ENCODE measurements at places on chromosomes 13 and 19.
A peak's percentile ranks its signal among the peaks of the same experiment; 100 is the strongest.

DNA sequence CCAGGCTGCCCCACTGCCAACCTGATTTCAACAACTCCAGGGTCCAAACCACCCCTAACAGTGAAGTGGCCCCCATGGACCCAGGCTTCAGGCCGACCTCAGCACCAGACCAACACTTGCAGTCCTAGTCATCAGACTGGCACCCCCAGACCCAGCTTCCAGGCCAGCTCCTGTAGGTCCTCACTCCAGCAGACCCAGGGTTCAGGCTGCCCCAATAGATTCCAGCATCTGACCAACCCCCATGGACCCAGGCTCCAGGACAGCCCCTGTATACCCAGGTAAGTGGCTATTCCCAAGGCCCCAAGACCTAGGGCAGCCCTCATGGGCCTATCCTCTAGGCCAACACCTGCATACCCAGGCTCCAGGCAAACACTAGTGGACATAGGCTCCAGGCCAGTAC is 193.8 kb upstream of the OBI1 start:
- DNase-seq: no peak

- DNase-seq: no peak
These were observed 85.6 kb downstream of the COL4A2 start for GRCh38 chr13:110392510-110393240.

DNA sequence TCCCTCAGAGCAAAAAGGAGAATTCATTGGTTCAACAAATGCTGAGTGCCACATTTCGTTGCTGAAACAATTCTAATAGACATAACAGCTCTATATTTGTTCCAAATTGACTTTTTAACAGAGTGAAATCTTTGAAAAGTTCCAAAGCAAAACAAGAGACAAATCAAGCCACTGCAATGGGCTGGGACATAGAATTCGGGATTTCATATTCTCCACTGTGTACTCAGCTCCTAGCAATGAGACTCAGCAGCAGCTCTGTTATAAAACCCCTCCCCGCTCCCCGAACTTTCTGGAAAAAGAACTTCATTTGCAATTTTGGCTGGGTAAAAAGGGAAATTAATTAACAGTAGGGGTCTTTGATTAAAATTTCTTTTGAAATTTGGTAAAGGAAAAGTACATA is 11.3 kb downstream of the RFX2 start:
- DNase-seq: no peak

- DNase-seq: no peak
These were observed 311.6 kb downstream of the ENOX1 start for GRCh38 chr13:43475140-43475539.

- no peak for DNase-seq
These were observed 8.2 kb downstream of the SERTM1 start for GRCh38 chr13:36681894-36682624.

GRCh38 chr13:111486331-111486730 is 165.9 kb downstream of the TEX29 start:
- DNase-seq: no peak

DNA sequence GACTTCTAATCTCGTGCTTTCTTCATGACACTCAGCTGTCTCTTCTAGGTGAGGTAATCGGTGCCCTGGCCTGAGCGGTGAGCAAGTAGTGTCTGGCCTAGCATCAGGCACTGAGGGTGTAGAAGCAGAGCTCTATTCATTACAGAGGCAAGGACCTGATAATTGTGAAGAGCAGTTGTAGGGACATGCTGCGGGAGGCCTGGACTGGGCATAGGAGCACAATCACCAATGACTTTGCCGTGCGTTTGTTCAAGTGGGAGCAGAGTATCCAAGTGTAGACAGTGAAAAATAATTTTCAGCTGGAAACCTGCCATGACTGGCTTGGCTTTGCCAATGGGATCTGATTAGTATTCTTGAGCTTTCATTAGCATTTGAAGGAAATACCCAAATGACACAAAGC is 32.1 kb upstream of the DCLK1 start:
- DNase-seq: peak; percentile 51

DNA sequence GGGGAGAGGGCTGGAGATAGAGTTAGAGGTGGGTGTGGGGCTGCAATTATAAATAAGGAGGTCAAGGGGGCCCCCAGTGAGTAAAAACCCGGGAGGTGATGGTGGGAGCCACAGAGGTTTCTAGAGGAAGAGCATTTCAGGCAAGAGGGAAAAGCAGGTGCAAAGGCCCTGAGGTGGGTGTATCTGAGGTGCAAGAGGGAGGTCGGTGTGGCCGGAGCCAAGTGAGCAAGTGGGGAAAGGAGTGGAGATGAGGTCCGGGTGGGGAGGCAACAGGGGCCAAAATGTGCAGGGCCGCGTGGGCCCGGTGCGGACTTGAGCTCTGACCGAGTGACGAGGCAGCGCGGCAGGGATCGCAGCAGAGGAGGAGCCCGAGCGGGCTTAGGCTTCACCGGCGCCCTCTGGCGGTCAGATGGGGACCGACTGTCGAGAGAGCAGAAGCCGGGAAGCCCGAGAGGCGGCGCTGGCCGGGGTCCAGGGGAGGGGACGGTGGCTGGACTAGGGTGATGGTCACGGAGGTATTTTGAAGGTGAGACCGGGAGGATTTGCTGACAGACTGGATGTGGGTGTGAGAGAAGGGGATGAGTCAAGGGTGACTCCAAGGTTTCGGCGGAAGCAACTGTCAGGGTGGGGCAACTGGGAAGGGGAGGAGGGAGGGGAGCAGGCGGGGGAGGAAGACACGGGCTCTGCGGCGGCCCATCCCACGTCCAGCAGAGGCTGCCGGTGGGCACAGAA is 17.7 kb upstream of the SPACA4 start:
- peak; percentile 84 for DNase-seq

DNA sequence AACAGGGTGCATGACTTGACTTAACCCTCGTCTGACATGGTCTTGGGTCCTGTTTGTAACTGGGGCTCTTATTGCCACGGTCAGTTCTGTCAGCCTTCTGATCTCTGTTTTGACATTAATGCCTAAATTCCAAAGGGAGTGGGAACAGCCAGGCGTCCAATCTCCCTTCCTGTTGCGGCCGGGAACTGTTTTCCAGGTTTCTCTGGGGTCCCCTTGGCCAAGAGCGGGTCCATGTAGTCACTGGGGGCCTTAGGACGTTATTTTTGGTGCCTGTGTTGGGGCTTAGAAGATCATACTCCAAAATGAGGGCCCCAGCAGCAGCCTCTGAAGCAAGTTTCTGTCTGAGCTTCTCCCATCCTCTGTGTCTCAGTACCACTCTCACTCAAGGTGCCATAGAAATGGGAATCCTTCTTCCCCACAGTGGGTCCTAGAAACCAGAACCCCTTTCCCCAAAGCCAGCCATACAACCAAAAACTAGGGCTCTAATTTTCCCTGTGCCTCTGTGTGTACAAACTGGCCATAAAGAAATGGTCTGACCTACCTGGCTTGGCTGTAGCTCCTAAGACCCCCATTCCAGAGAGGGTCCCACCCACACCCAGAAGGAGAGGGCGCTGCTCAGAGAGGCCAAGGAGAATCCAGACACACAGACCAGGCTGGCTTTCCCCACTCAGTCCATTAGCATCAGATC is 50.4 kb downstream of the C13orf46 start:
- no peak for DNase-seq

GRCh38 chr19:50876456-50876855 is 3.2 kb downstream of the KLK2 start:
- no peak for DNase-seq

- DNase-seq: no peak
These were observed 11.1 kb downstream of the ZC3H13 start for GRCh38 chr13:46041419-46041839.

- no peak for DNase-seq
These were observed 2.5 kb upstream of the PLEKHF1 start for GRCh38 chr19:29662604-29663404.

- DNase-seq: peak; percentile 56
These were observed 42.2 kb downstream of the COL4A2 start for GRCh38 chr13:110349239-110349638.

GRCh38 chr13:112445411-112446271 is 69.5 kb downstream of the SPACA7 start:
- DNase-seq: no peak

GRCh38 chr13:102626928-102627327 is 30.1 kb downstream of the TPP2 start:
- no peak for DNase-seq

DNA sequence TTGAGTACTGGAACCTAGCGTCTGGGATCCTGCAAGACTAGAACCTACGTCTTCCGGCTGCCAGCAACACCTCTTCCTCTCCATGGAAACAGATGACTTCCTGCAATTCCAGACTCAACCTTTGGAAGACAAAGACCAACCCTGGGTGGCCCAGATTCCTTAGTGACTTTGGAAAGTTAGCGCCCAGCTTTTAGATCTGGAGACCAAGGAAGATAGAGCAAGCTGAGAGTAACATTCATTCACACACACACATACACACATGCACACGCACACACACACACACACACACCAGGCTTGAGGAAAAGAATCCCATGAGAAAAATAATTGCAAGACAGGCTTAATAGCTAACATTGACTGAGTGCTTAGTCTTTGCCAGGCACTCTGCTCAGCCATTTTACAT is 788.9 kb downstream of the UQCRFS1 start:
- DNase-seq: no peak

- no peak for DNase-seq
These were observed 1.3 kb downstream of the ARHGAP45 start for GRCh38 chr19:1068009-1069001.

DNA sequence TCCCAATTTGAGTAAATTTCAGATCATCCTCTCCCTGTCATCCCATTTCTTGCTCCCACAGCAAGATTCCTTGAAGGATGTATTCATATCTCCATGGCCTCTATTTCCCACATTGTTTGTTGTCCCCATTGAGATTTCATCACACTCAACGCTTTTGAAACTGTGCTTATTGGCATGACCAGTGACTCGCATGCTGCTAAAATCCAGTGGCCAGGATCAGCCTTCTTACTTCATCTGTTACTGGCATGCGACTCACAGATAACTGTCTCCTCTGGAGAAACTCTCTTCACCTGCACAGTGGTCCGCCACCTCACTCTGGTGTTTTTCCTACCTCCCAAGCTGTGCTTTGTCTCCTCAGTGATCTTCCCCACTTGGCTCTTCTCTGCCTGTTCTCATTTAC is 95.8 kb downstream of the WASF3 start:
- no peak for DNase-seq

- DNase-seq: no peak
These were observed 78.0 kb upstream of the GPR183 start for GRCh38 chr13:99385161-99385560.

GRCh38 chr13:92941167-92941566 is 285.4 kb upstream of the GPC6 start:
- no peak for DNase-seq

DNA sequence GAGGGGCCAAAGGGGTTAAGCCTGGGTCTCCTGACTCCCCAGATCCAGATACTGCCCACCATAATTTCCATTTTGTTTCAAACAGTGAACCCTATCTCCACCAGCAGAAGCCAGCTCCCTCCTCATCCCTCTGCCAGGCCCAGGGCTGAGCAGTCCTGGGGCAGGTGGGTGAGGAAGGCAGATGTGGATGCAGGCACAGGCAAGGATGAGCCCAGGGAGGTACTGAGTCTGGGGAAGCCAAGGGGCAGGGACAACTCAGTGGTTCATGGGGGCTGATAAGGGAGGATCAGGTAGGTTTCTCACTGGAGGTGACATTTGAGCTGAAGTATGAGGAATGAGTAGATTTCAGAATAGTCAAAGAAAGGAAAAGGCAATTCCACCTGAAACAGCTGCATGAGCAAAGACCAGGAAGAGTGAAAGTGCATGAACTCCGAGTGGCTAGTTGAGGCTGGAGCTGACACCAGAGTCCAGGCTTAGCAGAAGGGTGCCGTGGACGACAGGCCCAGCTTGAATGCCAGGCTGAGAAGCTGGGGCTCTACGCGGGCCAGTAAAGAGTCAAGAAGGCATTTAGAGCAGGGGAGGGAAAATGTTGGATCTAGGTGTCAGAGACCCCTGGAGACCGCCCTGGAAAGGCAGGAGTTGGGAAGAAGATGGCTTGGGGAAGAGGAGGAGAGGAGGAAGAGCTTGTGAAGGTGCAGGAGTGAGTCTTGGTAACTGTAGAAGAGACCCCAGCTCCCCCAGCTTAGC is 10.3 kb downstream of the CIC start:
- no peak for DNase-seq

GRCh38 chr19:45560686-45561085 is 23.9 kb downstream of the OPA3 start:
- DNase-seq: no peak

DNA sequence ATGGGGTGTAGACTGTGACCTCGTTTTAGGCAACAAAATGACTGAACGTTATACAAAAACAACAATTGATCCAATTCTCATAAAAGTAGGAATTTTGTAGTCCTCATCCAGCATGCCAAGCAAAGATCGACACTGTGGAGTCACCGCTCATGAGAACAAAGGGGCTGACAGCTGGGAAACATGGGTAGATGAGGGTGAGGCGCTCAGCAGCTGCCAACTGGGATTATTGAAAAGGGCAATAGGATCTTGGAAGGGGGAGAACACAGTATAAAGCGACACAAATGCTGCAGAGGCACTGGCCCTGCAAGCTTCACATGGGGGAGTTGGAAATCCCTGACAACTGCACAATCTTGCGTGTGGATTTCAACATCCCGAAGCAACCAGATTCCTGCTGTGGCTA is 5.4 kb upstream of the ZNF765 start:
- no peak for DNase-seq

GRCh38 chr13:90615236-90615635 is 732.3 kb upstream of the MIR17HG start:
- DNase-seq: no peak

DNA sequence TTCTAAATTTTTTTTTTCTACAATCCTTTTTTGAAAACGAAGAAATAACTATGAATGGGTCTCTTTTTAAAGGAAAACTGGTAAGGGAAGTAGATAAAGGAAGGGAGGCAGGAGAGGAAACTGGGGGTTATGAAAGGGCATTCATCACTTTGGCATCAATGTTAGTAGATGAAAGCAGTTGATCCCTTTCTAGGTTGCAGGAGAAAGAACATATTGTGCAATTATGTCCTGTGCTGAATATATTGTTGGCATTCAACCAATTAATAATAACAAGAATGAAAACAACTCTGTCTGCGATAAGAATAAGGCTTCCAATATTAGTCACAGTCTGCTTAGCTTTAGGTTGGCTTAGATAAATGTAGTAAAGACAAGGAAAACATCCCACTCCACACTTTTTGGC is 796.8 kb upstream of the KLHL1 start:
- no peak for DNase-seq

DNA sequence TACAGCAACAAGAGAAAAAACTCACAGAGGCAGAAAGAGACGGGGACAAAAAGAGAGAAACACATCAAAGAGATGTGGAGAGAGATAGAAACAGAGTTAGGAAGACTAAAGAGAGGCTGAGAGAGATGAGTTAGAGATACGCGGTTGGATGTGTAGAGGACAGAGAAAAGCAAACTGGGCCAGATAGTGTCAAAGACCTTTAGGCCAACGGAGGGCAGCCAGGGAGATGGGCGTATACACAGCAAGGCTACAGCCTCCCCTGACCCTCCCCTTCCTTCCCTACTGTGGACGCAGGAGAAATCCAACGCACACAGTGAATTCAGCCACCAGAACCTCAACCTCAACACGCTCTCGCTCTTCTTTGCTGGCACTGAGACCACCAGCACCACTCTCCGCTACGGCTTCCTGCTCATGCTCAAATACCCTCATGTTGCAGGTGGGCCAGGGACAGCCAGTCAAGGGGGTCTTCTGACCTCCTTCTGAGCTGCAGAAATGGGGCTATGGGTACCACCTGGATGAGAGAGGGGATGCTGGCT is 18.7 kb downstream of the CYP2B6 start:
- DNase-seq: no peak

Measured in SHP77 (cell line).